ENCODE measurements at places on chromosomes 4 and X.

- DNase-seq = no peak
These were observed 93.3 kb downstream of the ANXA3 start for GRCh38 chr4:78644744-78645330.

- DNase-seq = peak; percentile 33
These were observed 28.4 kb downstream of the GUCY1B1 start for GRCh38 chr4:155787113-155787710.

GRCh38 chrX:102840871-102841705 lies 96.0 kb upstream of the RAB40AL start:
- peak; percentile 67 for DNase-seq

GRCh38 chrX:15244421-15244820 lies 25.5 kb downstream of the ASB9 start:
- DNase-seq = peak; percentile 77

GRCh38 chrX:17597327-17597726 lies 140.0 kb upstream of the SCML1 start:
- no peak for DNase-seq

DNA sequence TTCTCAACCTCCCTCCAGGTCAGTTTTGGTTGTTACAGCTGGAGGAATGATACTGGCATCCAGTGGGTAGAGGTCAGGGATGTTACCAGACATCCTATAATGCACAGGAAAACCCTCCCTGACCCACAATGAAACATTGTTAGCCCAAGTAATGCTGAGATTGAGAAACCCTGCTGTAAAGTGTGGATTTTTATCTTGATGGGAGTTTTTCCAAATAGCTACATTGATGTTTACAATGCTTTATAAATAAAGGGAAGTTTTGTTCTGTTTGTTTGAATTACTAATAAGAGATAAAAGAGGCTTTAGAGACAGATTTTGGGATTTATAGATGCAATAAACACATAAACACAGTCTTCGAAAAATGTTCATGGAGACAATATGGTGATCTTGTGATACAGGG lies 194.0 kb upstream of the NUDT6 start:
- DNase-seq = peak; percentile 46

DNA sequence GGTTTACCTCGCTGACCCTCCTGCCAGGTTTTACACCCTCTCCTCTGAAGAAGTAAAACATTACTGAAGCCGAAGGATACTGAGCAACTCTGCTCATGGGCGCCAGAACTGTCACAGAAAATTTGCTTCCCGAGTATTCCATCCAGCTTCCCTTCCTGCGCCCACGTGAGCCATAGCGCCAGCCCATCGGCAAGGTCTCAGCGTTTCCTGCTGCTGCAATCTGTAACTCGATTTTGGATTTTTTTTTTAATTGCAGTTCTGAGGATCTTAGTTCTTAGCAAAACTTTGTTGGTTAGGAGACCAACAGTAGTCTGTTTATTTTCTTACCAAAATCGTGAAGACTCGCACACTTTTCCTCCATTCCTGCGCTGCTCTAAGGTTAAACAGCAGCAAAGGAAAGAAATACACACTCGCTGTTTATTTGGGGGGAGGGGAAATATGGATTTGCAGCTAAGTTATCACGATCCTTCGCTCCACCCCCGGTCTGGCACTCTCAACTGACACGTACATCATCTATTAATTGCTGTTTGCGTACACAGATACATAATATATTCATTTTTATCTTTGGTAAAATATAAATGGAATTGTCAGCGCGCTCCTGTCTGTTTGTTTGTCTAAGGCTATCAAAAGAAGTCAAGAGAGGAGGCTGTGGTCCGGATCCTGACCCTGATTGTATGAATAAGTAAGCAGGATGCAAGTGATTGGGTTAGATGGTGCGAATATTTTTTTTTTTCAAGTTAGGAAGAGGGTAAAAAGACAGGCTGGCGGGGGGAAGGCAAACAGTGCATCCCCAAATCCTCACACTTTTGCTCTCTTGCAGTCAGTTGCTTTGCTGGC lies at the start of gene TLL1:
Gene TLL1, plus strand, starts transcription at position 777 of the 837 bp plus-strand sequence. CDS start 668 bp downstream, outside the sequence.
- no peak for DNase-seq

DNA sequence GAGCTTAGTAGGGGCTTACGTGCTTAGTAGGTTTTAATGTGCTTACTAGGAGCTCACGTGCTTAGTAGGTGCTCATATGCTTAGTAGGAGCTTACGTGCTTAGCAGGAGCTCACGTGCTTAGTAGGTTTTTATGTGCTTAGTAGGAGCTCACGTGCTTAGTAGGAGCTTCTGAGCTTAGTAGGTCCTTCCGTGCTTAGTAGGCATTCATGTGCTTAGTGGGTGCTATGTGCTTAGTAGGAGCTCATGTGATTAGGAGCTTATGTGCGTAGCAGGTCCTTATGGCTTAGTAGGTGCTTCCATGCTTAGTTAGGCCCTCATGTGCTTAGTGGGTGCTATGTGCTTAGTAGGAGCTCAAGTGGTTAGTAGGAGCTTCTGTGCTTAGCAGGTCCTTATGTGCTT lies 59.4 kb downstream of the SHOX start:
- DNase-seq = no peak

- no peak for DNase-seq
These were observed 159.2 kb upstream of the CPEB2 start for GRCh38 chr4:14842964-14843630.

DNA sequence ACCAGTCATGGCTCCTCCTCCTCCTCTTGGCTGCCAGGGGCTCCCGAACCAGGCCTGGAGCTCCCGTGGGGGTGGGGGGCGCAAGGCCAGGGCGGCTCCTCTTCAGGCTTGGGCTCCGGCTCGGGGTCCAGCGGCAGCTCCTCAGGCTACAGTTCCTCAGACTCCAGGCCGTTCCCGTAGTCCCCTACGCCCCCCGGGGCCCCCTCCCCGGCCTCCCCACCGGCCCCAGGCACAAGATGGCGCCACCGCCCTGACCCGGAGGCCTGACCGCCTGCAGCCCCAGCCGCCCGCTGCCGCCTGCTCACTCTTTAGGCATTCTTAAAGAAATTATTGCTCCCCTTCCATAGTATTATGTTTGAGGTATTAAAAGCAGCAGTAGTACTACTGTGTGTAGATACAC lies 54.5 kb downstream of the TAF1 start:
- no peak for DNase-seq

DNA sequence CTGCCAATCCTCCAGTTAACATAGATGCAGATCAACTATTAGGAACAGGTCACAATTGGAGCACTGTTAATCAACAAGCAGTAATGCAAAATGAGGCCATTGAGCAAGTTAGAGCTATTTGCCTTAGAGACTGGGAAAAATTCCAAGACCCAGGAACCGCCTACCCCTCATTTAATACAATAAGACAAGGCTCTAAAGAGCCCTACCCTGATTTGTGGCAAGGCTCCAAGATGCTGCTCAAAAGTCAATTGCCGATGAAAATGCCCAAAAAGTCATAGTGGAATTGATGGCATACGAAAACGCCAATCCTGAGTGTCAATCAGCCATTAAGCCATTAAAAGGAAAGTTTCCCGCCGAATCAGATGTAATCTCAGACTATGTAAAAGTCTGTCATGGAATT lies 20.5 kb upstream of the TRIM61 start:
- peak; percentile 38 for DNase-seq

- DNase-seq = no peak
These were observed at the start of gene DAPP1 for GRCh38 chr4:99816545-99817308. Gene DAPP1, plus strand, starts transcription at chr4:99816827. Its CDS starts 87 bp downstream, at chr4:99816914.

- DNase-seq = no peak
These were observed 22.6 kb downstream of the RELL1 start for GRCh38 chr4:37663552-37663951.

DNA sequence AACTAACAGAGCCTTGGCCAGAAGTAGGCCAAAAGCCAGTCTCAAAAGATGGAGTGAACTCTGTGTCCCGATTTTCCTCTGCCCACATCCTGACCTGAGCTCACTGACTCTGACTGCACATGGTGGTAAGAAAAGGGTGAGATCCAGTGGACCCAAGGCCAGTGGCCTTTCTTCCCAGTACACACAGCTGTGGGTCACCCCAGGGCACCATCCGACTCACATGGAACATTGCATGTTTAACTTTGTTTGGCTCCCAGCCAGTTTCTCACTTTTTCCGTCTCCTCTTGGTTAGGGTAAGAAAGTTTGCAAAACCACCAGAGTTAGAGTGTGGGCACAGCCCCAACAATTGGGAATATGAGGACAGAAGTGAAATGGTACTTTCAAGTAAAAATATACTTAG lies 69.8 kb downstream of the GAB1 start:
- DNase-seq = peak; percentile 77

- DNase-seq = no peak
These were observed 13.2 kb upstream of the CCSER1 start for GRCh38 chr4:90113881-90114457.

DNA sequence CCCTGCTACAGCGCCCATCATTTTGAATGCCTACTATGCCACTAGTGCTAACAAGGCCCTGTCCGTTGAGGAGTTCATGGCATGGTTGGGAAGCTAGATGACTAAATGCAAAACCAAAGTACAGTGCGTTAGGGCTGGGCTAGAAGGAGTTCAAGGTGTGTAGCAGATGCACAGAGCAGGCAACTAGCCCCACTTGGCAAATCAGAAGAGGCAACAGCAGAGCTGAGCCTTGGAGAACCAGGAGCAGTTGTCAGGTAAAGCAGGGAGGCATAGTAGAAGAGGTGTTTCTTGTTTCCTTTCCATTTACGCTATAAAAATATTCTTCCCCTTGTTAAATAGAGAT lies 146.6 kb upstream of the CPEB2 start:
- DNase-seq = no peak

- no peak for DNase-seq
These were observed 96.4 kb upstream of the C1GALT1C1 start for GRCh38 chrX:120726294-120726693.

DNA sequence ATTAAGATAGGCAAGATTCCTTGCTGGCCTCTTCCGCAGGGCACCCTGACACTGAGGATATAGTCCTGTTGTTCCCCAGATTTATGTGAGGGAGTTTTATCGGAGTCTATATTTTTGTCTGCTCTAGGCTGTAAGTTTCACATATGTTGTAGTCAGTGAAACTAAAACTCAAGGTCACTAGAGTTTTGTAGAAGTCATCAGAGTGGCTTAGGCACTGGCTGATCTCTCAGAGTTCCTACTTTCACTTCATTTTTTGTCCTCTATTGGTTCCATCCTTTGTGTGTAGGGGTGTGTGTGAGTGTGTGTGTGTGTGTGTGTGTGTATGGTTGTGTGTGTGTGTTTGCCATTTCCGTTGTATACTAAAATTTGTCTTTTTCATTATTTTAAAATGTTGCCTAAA lies 577.5 kb downstream of the IQCM start:
- DNase-seq = no peak

DNA sequence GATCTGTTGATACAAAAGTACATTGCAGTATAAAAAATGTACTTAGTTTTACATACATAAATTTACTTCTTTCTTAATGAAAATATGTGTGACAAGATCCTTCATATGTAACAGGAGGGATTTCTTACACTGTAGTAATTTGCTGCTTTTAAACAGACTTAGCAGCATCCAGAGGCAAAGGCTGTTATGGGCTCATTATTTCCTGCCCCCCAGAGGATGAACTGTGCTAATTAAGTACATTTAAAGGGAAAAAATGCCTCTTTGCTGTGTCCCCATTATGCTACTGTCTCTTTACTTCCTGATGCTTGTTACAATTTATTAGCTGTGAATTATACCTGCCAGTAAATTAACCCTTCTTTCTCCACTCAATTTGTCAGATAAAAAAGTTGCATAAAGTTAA lies 47.1 kb downstream of the NDST3 start:
- no peak for DNase-seq

- no peak for DNase-seq
These were observed 124.9 kb downstream of the FRMPD4 start for GRCh38 chrX:12263211-12263610.

- DNase-seq = no peak
These were observed 104.6 kb downstream of the TMEM144 start for GRCh38 chr4:158314756-158315487.

- no peak for DNase-seq
These were observed 29.8 kb downstream of the SLC39A8 start for GRCh38 chr4:102315532-102315931.

GRCh38 chr4:155552180-155552579 lies 114.5 kb upstream of the GUCY1A1 start:
- DNase-seq = peak; percentile 18

DNA sequence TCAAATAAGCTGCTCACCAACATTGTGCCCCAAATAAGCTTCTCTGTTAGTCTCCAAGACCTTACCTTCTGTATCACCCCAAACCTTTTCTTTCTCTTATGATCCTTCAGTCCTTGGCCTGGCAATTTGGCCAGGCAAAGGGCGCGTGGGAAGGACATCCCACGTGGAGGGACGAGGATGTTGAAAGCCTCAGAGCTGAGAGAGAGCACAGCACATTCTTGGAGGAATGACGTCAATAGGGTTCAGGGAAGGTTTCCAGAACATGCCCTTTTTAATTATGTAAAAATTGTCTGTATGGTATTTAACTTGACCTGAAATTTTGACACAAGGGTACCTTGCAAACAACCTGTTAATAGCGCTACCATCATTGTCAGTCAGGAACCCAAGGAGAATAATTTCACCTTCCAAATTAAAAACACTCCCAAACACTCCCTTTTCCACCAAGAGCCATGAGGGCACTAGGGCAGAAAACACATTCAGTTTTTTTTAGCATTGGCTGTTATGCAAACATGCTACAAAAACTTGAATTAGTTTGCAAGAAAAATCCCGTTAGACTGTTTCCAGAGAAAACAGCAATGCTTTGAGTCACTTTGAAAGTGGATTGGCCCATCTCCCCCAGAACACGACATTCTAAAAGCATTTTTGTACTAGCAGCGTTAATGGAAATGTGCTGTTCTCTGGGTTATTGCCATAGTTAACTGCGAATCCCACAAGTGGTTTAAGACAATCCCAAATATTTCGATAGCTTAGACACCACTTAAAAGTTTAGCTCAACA lies 183.2 kb upstream of the PUDP start:
- DNase-seq = no peak

Data from foreskin melanocyte (primary cell).